ENCODE measurements at places on chromosomes 1 and 21.

GRCh38 chr1:94920061-94920460 is 6.8 kb downstream of the CNN3 start:
- H3K27me3 ChIP-seq, result no peaks in the 10 kb centered on the region
- DNase-seq, result no peak
- no peak overlapping the region for H3K4me3 ChIP-seq
- no peaks in the 10 kb centered on the region for H3K36me3 ChIP-seq
- H3K4me1 ChIP-seq, result peaks cover 60% of the 10 kb centered on the region
- no peak overlapping the region for H3K27ac ChIP-seq

DNA sequence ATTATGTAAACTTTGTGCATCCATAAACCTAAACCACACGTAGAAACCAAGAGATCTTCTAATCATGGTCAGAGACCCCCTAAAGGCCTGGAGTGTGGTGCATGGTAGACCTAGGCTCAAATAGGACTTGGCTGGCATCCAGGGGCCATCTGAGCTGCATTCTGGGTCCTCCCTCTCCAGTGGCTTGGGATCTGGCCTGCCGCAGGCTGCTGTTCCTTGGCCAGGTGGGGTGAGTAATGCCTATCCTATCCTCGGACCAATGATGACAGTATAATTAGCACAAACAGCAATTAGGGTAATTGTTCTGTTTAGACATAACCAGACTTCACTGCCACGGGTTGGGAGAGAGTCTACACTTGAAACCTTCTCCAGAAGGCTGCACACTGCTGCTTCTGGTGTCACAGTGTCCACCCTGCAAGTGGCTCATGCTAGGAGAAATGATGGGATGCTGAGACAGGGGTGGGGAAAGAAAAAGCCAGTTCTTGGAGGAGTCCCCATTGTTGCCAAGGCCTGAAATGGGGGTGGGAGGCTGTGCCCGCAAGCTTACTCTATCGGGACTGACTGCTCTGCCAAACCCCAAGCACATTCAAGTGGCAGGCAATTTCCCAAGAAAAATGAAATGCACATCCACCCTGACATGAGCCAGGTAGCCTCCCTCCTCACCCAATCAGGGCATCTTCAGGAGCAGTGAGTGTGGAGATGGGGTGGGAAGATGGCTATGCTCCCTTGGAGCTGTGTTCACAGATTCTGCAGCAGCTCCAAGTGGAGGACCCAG is 12.5 kb upstream of the PKP1 start:
- H3K27ac ChIP-seq, result no peak overlapping the region
- no peaks in the 10 kb centered on the region for H3K36me3 ChIP-seq
- no peak overlapping the region for H3K4me3 ChIP-seq
- H3K27me3 ChIP-seq, result no peaks in the 10 kb centered on the region
- H3K4me1 ChIP-seq, result no peaks in the 10 kb centered on the region

DNA sequence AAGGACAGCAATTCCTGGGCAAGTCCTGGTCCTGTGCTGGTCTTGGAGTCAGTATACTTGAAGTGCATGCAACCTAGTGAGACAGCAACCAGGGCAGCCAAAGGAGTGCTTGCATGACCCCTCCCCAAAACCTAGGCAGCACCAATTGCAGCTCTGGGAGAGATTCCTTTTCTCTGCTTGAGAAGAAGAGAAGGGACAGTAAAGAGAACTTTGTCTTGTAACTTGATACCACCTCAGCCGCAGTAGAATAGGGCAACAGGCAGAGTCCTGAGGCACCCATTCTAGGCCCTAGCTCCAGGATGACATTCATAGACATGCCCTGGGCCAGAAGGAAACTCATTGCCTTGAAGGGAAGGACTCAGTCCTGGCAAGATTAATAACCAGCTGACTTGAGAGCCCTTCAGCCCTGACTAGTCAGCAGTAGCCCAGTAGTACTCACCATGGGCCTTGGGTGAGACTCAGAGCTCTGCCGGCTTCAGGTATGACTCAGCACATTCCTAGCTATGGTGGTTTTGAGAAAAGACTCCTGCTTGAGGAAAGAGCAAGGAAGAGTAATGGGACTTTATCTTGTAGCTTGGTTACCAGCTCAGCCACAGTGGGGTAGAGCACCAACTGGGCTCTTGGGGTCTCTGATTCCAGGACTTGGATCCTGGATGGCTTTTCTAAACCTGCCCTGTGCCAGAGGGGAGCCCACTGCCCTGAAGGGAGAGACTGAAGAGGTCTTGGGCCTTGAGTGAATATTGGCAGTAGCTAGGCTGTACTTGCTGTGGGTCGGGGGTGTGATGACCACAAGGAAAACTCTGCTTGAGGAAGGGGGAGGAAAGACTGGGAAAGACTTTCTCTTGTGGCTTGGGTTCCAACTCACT is 51.7 kb upstream of the ACADM start:
- H3K27me3 ChIP-seq, result no peaks in the 10 kb centered on the region
- no peaks in the 10 kb centered on the region for H3K36me3 ChIP-seq
- no peaks in the 10 kb centered on the region for H3K4me1 ChIP-seq
- no peak for DNase-seq

- H3K27me3 ChIP-seq, result peaks cover 3% of the 10 kb centered on the region
- H3K4me1 ChIP-seq, result peaks cover 3% of the 10 kb centered on the region
Observed at GRCh38 chr1:1941211-1941841, 22.2 kb upstream of the TMEM52 start.

- H3K27me3 ChIP-seq, result peaks cover 32% of the 10 kb centered on the region
- H3K27ac ChIP-seq, result no peak overlapping the region
- no peaks in the 10 kb centered on the region for H3K4me1 ChIP-seq
- DNase-seq, result no peak
- no peak overlapping the region for H3K4me3 ChIP-seq
Observed at GRCh38 chr1:36721261-36721660, 238.5 kb upstream of the CSF3R start.

DNA sequence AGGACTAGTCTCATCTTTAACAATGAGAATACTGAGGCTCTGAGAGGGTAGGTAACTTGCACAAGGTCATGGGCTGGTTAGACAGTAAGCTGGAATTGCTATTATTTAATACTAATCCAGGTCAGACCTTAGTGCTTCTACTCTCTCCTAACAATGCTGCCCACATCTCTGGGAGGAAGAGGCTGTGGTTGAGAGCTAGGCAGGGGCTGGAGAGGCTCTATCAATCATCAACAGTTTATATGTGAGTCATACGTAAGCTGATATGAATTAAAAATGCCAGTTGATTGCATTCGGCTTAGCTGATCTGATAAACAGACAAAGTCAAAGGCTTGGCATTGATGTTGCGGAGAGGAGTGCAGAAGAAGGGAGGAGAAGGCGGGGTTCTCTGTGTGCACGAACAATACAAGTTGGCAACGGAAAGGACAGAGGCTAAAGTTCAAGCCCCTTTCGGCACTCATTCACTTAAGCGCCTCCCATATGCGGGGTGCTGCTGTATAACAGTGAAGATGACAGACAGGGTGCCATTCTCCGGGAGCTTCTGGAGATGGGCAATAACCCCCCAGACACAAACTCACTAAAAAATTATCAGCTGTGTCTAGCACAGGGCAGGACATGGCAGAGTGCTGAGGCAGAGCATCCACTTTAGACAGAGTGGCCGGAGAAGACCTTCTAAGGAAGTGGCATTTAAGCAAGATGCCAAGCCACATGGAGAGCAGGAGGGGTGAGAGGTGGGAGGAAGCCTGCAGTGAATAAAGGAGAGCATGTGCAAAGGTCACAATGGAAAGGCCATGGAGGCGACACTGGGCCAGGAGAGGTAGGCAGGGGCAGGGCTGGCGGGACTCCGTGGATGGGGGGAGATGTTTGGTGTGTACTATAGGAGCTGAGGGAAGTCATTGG is 195.2 kb downstream of the ZSCAN20 start:
- no peaks in the 10 kb centered on the region for H3K36me3 ChIP-seq
- DNase-seq, result no peak
- H3K27me3 ChIP-seq, result no peaks in the 10 kb centered on the region
- no peak overlapping the region for H3K27ac ChIP-seq

DNA sequence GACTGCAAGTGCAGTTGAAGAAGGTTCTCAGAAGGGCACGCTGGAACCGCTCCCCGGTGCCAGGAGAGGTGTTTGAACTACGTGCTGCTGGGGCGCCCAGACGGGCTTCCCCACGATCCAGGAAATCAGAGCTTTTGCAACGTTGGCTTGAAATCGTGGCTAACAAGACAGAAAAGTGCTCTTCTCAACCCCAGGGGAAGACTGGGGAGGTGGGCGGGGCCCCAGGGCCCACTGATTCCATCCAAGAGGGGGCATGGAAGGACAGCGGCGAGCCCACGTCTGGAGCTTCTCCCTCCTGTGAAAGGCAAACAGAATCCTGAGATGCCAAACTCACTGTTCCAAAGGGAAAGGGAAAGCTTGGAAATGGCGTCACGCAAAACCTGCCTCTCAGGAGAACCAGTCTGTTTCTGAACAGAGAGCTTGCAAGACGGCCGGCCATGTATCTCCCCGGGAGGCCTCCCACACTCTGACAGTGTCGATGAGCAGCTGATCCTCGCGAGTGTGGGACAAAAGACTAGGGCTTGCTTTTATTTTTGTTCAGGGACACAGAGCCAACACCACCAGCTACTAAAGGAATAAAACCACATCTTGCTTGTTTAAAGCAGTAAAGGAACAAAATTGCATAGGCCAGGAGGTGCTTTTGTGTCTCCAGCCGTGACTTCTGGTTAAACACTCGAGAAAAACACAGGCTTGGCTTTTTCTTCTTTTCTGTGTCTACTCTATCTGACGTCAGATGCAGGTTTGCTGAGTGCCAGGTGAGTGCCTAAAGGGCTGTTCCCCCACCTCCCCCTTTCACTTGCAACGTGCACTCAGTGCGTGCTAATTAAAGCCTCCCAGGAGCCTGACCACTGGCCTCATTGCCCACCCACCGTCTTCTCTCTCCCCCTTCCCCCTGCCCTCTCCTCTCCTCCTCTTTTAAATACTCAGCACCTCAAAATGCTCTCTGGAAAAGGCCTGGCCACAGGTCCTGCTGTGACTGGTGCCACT is 41.5 kb downstream of the LRRC3 start:
- no peak for DNase-seq
- H3K36me3 ChIP-seq, result no peaks in the 10 kb centered on the region
- H3K4me3 ChIP-seq, result no peak overlapping the region
- H3K4me1 ChIP-seq, result peaks cover 3% of the 10 kb centered on the region
- H3K27ac ChIP-seq, result peak overlapping the region; percentile 61
- peaks cover 26% of the 10 kb centered on the region for H3K27me3 ChIP-seq

DNA sequence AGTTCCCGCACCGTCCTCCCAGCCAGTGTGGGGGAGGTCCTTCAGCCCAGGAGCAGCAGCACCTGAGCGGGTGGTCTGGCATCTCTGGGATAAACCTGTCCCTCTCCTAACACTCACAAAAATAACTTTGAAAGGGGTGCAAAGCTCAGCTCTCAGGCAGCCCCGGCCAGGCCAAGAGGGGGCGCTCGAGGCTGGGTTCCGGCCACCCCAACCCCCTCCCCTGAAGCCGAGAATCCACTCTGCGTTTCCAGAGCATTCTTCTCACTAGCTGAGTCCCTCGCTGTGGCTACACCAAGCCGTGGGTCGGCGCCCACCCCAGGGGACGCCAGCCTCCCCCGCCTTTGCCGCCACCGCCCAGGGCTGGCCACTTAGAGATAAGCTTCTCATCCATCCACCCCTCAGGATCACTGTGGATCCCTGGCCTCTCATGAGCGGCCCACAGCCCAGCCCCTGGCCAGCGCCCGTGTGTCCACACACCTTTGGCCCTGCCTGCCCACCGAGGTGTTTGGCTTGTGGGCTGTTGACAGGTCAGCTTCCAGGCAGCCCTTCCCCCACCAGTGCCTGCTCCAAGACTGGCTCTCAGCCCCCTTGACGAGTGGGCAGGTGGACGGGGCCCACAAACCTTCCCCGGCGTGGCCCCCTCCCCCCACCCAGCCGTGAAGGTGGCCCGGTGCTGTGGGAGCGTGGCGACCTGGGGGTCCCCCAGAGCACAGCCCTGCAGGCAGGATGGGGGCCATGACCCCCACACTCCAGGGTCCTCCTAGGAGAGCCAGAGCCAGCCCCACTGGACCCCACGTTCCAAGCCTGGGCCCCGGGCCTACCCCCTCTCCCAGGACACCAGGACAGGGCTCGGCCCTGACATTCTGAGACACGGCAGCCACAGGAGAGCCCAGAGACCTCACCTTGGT is 1.9 kb downstream of the FTCD start:
- peak; percentile 57 for DNase-seq
- no peak overlapping the region for H3K27ac ChIP-seq
- H3K36me3 ChIP-seq, result no peaks in the 10 kb centered on the region
- peaks cover 11% of the 10 kb centered on the region for H3K4me1 ChIP-seq

DNA sequence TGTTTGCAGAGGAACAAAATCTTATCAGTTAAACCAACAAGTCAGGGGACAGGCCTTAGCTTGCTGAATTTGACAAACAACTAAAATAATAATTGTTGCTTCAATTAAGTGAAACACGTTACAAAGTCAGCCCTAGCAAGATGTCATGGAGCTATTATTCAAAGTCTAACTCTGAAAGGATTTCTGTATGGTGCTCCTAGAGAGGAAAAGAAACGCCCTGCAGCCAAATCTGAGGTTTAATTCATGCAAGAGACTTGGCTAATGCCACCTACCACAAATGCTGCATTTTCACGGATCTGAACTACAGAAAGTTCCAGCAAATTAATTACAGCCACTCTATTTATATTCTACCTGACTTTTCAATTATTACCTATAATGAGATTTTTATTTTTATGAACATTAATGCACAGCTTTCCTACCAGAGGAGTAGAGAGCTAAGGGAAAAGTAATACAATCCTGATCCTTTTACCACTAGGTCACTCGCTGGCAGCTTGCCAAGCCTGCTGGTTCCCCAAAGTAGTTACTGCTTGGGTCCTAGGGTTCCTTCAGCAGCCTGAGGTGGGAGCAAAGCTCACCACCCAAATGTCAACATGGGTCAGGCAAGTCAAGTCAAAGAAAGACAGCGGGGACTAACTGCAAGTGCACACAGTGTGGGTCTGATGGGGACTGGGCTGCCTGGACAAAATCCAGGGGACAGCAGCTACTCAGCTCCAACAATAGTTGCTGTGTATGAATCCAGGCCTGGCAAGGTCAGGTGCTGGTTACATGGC is 8.5 kb downstream of the COLGALT2 start:
- H3K4me3 ChIP-seq, result no peak overlapping the region
- no peak overlapping the region for H3K27ac ChIP-seq
- no peaks in the 10 kb centered on the region for H3K36me3 ChIP-seq
- DNase-seq, result peak; percentile 53
- no peaks in the 10 kb centered on the region for H3K4me1 ChIP-seq

DNA sequence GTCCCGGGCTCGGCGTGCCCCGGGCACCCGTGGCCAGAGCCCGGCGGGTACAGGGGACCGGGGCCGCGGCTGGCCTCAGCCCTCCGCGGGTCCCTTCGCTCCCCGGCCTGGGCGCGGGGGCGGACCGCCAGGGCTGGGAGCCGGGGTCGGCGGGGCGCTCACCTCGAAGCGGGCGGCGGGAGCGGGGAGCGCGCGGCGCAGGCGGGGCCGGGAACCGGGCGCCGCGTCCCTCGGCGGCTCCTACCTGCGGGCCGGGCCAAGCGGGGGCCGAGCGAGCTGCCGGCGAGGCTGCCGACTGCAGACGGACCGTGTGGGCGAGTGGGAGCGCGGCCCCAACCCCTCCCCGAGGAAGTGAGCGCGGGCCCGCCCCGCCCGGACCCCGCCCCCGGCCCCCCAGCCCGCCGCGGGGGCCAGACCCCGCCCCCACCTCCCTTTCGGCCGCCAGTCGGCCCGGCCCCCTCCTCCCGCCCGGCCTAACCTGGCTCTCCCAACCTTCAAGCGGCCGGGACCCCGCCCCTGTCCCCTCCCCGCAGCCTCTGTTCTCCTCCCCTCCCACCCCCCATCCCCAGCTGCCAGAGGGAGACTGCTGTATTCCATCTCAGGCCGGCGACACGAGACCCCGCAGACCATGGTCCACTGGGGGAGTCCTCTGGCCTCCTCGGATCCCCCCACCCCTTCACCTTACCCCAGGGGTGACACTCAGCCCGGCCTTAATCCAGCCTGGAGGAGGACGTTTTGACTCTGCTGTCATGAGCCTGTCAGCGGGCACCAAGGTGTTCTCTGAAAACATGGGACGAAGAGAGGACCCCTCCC is at the start of gene FHL3:
Gene FHL3, minus strand, starts transcription at position 320 of the 813 bp plus-strand sequence. CDS start 6,102 bp downstream, outside the sequence.
- H3K4me3 ChIP-seq, result peak within 1 kb of the TSS; percentile 69
- no peaks in the 10 kb centered on the region for H3K36me3 ChIP-seq
- peak; percentile 74 for DNase-seq
- H3K27ac ChIP-seq, result peak within 1 kb of the TSS; percentile 74
- no peaks in the 10 kb centered on the region for H3K27me3 ChIP-seq
- peaks cover 37% of the 10 kb centered on the region for H3K4me1 ChIP-seq
